ENCODE measurements at places on chromosomes 16 and 17. TPM values are rescaled to one million over a fixed set of nuclear protein-coding genes. Genes with fewer than 3 reads are reported as not detected.
A peak's percentile ranks its signal among the peaks of the same experiment; 100 is the strongest.

The TRAPPC2L gene
- polyA plus RNA-seq = 64.9 TPM

The KRT40 gene
- 16.2 TPM for polyA plus RNA-seq

The P4HB gene
- 577 TPM for polyA plus RNA-seq

The SYNRG gene
- polyA plus RNA-seq = 25.6 TPM

The AOC2 gene
- 0.66 TPM for polyA plus RNA-seq

The TUFM gene
- polyA plus RNA-seq = 151 TPM

The ODAD4 gene
- 0.99 TPM for polyA plus RNA-seq

- DNase-seq = peak; percentile 11
These were observed 486.5 kb downstream of the CDH13 start for GRCh38 chr16:83113317-83113716.

GRCh38 chr16:84310642-84311041 lies 16.0 kb downstream of the WFDC1 start:
- no peak for DNase-seq

- no peak for DNase-seq
These were observed 33.1 kb upstream of the MEIOC start for GRCh38 chr17:44623070-44623725.

GRCh38 chr17:77489239-77489892 lies 348.6 kb downstream of the SEC14L1 start:
- DNase-seq = no peak

DNA sequence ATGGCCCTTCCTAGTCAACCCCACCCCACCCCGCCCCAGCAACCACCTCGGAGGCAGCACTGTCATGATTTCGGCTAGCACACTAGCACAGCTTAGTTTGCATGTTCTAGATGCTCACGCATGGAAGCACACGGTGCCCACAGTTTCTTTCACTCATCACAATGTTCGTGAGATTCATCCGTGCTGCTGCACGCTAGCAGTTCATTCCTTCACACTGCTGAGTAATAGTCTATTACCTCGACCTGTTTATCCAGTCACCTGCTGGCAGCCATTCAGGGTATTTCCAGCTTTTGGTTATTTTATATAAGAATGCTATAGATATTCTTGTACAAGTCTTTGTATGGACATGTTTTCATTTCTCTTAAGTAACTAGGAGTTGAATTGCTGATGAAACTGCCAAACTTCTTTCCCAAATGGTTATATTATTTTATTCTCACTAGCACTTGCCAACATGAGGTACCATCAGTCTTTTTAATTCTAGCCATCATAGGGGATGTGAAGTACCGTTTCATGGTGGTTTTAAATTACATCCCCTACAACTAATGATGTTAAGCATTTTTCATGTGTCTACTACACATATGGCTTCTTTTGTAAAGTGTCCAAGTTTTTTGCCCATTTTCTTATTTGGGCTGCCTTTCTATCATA lies 75.7 kb downstream of the CYTH1 start:
- no peak for DNase-seq

DNA sequence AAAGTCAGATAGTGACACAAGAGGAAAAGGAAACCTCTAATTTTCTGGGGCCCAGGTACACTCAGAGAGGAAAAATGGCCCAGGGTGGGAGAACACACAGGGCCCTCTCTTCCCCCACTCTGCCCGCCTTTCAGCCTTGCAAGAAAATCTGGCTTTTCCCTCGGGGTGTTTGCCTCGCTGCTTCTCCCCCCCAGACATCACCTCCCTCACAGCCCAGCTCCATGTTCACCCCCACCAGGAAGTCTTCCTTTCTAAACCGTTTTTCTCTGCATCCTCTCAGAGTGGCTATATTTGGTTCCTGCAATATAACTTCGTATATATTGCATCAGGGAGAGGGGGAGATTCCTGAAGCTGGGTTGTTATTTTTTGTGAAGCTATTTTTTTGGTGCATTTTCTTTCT lies 27.3 kb downstream of the RPRML start:
- DNase-seq = no peak

DNA sequence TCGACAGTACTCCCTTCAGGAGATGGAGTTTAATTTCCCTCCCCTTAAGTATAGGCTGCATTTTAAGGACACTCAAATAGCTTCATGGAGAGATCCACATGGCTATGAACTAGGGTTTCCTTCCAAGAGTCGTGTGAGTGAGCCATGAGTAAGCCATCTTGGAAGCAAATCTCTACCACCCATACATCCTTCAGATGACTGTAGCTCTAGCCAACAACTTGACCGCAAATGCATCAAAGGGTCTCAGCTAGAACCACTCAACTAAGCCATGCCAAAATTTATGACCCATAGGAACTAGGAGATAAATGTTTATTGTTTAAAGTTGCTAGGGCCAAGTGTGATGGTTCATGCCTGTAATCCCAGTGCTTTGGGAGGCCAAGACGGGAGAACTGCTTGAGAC lies 43.4 kb downstream of the METTL16 start:
- DNase-seq = no peak

DNA sequence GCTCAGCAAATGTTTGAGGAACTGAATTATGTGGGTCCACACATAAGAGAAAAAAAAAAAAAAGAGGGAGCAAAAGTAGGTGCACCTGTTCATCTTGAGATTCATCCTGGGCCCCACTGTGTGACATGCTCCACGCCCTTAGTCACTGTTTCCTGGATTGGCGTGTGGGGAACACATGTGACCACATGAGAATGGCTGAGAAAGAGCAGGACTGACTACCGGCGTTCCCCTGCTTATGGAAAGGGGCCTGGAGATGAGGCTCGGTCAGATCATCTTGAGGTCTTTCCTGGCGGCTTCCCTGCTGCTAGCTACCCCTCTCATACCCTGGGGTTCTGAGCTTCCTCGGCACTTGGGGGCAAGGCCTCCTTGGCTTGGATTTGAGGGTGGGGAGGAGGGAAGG lies 3.9 kb downstream of the DEXI start:
- DNase-seq = no peak

GRCh38 chr17:18008496-18009268 lies 30.3 kb downstream of the ATPAF2 start:
- DNase-seq = no peak
